ENCODE measurements at places on chromosomes 2 and 18. TPM values are rescaled to one million over a fixed set of nuclear protein-coding genes. Genes with fewer than 3 reads are reported as not detected.

The WIPF1 gene
- total RNA-seq: 5.6 TPM

The TMEM37 gene
- 2.6 TPM for total RNA-seq

The EGR4 gene
- total RNA-seq: under 0.01 TPM

The SFT2D3 gene
- total RNA-seq: 4.1 TPM

The MBD5 gene
- 26.1 TPM for total RNA-seq

The PRKAG3 gene
- total RNA-seq: 0.26 TPM

The BMP10 gene
- total RNA-seq: not detected

The VIL1 gene
- not detected for total RNA-seq

The TBR1 gene
- total RNA-seq: not detected

The EFHD1 gene
- not detected for total RNA-seq

The COL4A3 gene
- 0.33 TPM for total RNA-seq

The CABLES1 gene
- total RNA-seq: 15.7 TPM

The STAM2 gene
- 43.3 TPM for total RNA-seq

The RAX gene
- not detected for total RNA-seq

The PTPRN gene
- 3.5 TPM for total RNA-seq

The MARCHF7 gene
- total RNA-seq: 97.1 TPM

The MAP3K19 gene
- not detected for total RNA-seq

The SCYGR7 gene
- not detected for total RNA-seq

The CTNNA2 gene
- not detected for total RNA-seq

The C2orf80 gene
- total RNA-seq: not detected

The TTL gene
- total RNA-seq: 28.2 TPM

The SLC30A3 gene
- total RNA-seq: under 0.01 TPM

The LRRC30 gene
- total RNA-seq: not detected

The RBM44 gene
- total RNA-seq: 0.17 TPM

The SRD5A2 gene
- not detected for total RNA-seq

The GAL3ST2 gene
- not detected for total RNA-seq

The IL18R1 gene
- total RNA-seq: 5.4 TPM

The PDIA6 gene
- 275 TPM for total RNA-seq

The SLC11A1 gene
- total RNA-seq: 0.17 TPM

The CMPK2 gene
- total RNA-seq: 0.26 TPM

The SERPINB4 gene
- not detected for total RNA-seq

The RAD51AP2 gene
- under 0.01 TPM for total RNA-seq

The SP100 gene
- total RNA-seq: 93.0 TPM

The PRSS56 gene
- total RNA-seq: not detected

The RTKN gene
- total RNA-seq: 11.8 TPM

The IL37 gene
- total RNA-seq: not detected

The MLPH gene
- 8.2 TPM for total RNA-seq

The SLC9A4 gene
- total RNA-seq: not detected

The KANSL1L gene
- total RNA-seq: 21.8 TPM

The SPP2 gene
- total RNA-seq: not detected

The PER2 gene
- total RNA-seq: 2.1 TPM

The GALNT14 gene
- 0.83 TPM for total RNA-seq

The ZNF407 gene
- total RNA-seq: 13.9 TPM

The COL3A1 gene
- 925 TPM for total RNA-seq

The GATA6 gene
- 10.0 TPM for total RNA-seq

The CTLA4 gene
- not detected for total RNA-seq

The TMEM169 gene
- total RNA-seq: 0.26 TPM

The DNAH6 gene
- under 0.01 TPM for total RNA-seq

The CCDC148 gene
- 1.0 TPM for total RNA-seq

The SP5 gene
- not detected for total RNA-seq

The PROKR1 gene
- total RNA-seq: not detected

The TRMT61B gene
- 14.4 TPM for total RNA-seq

The RND3 gene
- 559 TPM for total RNA-seq

The CCL20 gene
- not detected for total RNA-seq

The UBXN4 gene
- 78.8 TPM for total RNA-seq

The ZNF514 gene
- 14.2 TPM for total RNA-seq

The IL36G gene
- total RNA-seq: not detected

Data from fibroblast of lung (primary cell).